ENCODE measurements at places on chromosomes 1 and 21. TPM values are rescaled to one million over a fixed set of nuclear protein-coding genes. Genes with fewer than 3 reads are reported as not detected.
A peak's percentile ranks its signal among the peaks of the same experiment; 100 is the strongest.

GRCh38 chr1:203931953-203932352 lies 70.6 kb downstream of the SNRPE start:
- no peak for DNase-seq

DNA sequence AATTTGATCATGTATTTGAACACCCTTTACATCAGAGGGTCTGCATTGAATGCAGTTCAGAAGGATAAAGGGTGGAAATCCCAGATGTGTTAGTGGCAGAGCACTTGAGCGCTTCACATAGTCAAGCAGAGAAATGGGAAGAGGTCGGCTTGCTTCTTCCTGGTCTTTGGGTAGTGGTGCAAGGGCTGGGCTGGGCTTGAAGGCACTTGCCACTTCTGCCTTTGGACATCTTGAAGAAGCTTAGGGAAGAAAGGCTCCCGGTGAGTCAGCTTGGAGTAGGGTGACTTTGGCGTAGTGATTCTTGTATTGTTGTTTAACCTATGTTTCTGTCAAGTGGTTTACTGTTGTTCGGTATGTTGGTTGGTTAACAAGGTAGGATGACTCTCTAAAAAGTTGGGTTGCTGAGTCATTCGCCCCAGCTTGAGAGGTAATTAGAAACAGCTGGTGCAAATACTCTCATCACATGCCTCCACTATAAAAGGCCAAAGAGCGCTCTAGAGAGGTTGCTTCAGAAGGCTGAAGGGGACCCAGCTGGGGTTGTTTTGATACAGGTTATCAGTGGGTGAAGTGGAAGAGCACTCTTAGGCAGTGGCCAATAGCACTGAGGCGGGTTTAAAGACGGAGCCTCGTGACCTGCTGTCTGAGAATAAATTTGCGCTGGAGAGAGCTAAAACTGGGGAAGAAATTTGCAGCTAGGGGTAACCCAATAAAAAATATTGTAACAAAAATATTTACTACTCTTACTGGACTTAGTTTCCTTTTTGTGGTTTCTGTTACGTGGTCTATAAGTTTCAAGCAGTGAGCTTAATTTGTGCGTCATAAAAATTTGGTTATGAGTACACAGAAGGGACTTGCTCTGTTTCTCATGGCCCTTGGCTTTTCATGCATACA lies 1.4 kb downstream of the BACH1 start:
- peak; percentile 93 for DNase-seq

DNA sequence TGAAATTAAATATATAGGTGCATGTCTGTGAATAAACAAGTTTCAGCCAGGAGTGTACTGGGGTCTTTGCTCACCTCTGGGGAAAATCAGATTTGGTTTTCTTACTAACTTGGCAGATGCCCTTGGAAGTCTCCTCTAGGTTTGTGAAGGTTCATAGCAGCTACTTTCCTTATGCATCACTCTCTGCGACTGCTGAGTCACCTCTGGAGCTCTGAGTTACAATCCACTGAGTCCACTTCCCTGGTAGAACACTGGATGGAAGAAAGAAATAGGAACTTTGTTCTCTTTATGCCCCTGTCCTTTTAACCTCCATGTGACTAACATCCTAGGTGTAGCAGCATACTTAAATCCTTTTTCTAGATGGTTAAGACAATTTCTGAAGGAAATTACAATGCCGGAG lies 4.4 kb upstream of the FASLG start:
- no peak for DNase-seq

DNA sequence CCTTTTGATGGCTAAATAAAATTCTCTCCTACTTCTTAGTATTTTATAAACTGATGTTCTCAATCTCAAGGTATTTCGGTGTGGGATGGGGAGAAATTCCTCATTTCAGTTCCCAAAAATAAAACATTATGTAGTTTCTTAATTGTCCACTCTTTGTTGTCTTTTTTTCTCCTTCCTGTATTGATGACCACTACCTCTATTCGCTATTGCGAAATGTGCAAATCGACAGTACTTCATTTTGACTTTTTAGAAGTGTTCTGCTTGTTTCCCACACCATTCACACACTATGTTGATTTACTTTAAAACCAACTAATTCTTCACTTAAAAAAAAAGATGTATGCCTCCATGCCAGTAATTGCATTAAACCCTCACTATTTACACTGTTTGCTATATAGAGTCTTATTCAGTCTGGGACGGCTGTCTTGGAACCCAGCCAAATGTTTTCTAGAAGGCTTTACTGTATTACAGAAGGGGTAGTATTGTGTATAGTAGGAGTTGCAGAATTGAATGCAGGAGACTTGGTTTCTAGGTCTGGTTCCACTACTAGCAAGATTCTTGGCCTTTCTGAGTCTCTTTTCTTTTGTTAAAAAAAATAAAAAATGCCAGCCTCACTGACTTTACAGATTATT lies 5.6 kb downstream of the RNF2 start:
- no peak for DNase-seq

DNA sequence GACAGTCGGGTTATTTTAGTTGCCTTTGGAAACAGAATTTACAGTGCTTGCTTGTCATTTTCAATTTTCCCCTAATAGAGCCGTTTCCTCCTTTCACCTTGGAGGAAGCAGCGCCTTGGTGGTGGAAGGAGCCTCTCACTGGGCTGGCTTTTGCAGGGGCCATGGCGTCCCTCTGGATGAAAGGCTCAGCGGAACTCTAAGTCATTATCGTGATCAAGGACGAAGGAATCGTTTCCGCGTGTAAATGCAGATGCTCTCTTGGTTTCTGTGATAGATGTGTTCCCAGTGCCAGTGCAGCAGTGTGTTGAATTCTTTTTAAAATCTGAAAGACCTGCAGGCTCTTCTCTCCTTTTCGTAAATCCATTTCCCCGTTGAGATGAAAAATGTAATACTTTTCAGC lies 126.2 kb upstream of the LMO4 start:
- DNase-seq, result no peak

DNA sequence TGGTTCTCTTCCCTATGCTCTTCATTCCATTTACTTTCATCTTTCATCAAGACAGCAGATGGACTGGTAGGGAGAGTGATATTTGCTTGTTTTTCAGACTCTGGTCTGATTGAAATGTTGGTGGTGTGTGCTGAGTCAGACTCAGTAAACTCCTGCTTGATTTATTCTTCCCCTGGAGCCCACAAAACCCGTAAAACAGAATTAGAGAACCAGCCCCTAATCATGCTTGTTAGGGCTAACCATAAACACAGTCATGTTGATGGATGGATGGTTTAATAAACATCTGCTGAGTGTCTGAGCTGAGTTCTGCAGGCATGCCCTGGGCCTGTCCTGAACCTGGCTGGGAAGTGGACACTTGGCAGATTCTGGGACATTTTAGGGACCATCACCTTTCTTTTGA lies 24.8 kb downstream of the NOS1AP start:
- no peak for DNase-seq

The AIM2 gene
- polyA plus RNA-seq, result 0.95 TPM

The DEPDC1 gene
- 9.4 TPM for polyA plus RNA-seq

The CDC42SE1 gene
- polyA plus RNA-seq, result 86.8 TPM

The AMPD1 gene
- polyA plus RNA-seq, result 0.17 TPM

The RXFP4 gene
- not detected for polyA plus RNA-seq

The JAM2 gene
- not detected for polyA plus RNA-seq

The TMEM200B gene
- polyA plus RNA-seq, result 0.09 TPM

The BSDC1 gene
- polyA plus RNA-seq, result 100 TPM

The ACKR1 gene
- polyA plus RNA-seq, result 0.15 TPM

Measured in K562 (cell line).